Activated CD4-positive, alpha-beta memory T cell treated with anti-CD3 and anti-CD28 coated beads, Interleukin-2, amount 10 ng/mL, durations not matched to agents 7 days and 5 days (primary cell): ENCODE measurements at places on chromosomes 4 and X. TPM values are rescaled to one million over a fixed set of nuclear protein-coding genes. Genes with fewer than 3 reads are reported as not detected.
A peak's percentile ranks its signal among the peaks of the same experiment; 100 is the strongest.

GRCh38 chrX:3526071-3526470 lies 179.6 kb upstream of the MXRA5 start:
- no peak for DNase-seq
- no peaks in the 10 kb centered on the region for H3K27me3 ChIP-seq
- H3K4me3 ChIP-seq, result no peak overlapping the region
- no peaks in the 10 kb centered on the region for H3K4me1 ChIP-seq
- H3K27ac ChIP-seq, result no peak overlapping the region
- H3K36me3 ChIP-seq, result no peaks in the 10 kb centered on the region

GRCh38 chr4:138562544-138562991 lies 320.4 kb upstream of the SLC7A11 start:
- H3K4me3 ChIP-seq, result no peak overlapping the region
- H3K27ac ChIP-seq, result no peak overlapping the region
- H3K36me3 ChIP-seq, result no peaks in the 10 kb centered on the region
- H3K4me1 ChIP-seq, result no peaks in the 10 kb centered on the region

The SYNPO2 gene
- total RNA-seq, result 0.50 TPM

GRCh38 chrX:124028182-124028581 lies 66.7 kb downstream of the STAG2 start:
- H3K27me3 ChIP-seq, result no peaks in the 10 kb centered on the region
- H3K36me3 ChIP-seq, result peaks cover 13% of the 10 kb centered on the region
- H3K4me1 ChIP-seq, result peaks cover 3% of the 10 kb centered on the region
- H3K4me3 ChIP-seq, result no peak overlapping the region
- DNase-seq, result no peak

DNA sequence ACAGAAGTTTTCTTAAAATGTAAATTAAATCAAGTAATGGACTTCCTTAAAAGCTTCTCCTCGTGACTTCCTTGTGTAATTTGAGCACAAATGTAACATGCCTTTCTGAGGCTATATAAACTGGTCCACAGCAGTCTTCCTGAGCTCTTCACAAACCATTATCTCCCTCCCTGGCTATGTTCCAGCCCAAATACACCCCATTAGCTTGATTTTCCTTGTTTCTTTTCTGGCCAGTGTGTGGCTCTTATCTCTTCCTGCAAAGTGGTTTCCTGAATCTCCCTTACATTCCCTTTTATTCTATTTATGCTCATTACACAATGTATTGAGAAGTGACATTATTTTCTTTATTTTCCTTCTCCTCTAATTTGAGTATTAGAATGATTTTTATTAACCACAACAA lies 1085.3 kb upstream of the PCDH10 start:
- no peaks in the 10 kb centered on the region for H3K4me1 ChIP-seq
- no peak for DNase-seq
- no peaks in the 10 kb centered on the region for H3K36me3 ChIP-seq
- no peak overlapping the region for H3K4me3 ChIP-seq

The GPR82 gene
- not detected for total RNA-seq

- peaks cover 4% of the 10 kb centered on the region for H3K36me3 ChIP-seq
- H3K27ac ChIP-seq, result no peak overlapping the region
- no peak overlapping the region for H3K4me3 ChIP-seq
- H3K4me1 ChIP-seq, result no peaks in the 10 kb centered on the region
- H3K27me3 ChIP-seq, result no peaks in the 10 kb centered on the region
Observed at GRCh38 chr4:4585012-4585670, 43.3 kb upstream of the STX18 start.

- no peak overlapping the region for H3K4me3 ChIP-seq
- no peaks in the 10 kb centered on the region for H3K27me3 ChIP-seq
- H3K27ac ChIP-seq, result no peak overlapping the region
- H3K36me3 ChIP-seq, result no peaks in the 10 kb centered on the region
- peaks cover 48% of the 10 kb centered on the region for H3K4me1 ChIP-seq
Observed at GRCh38 chr4:76055016-76055415, 19.1 kb upstream of the CXCL11 start.

- no peak for DNase-seq
- H3K36me3 ChIP-seq, result no peaks in the 10 kb centered on the region
- H3K4me3 ChIP-seq, result no peak overlapping the region
- no peaks in the 10 kb centered on the region for H3K4me1 ChIP-seq
Observed at GRCh38 chr4:100417565-100417964, 100.3 kb downstream of the EMCN start.

DNA sequence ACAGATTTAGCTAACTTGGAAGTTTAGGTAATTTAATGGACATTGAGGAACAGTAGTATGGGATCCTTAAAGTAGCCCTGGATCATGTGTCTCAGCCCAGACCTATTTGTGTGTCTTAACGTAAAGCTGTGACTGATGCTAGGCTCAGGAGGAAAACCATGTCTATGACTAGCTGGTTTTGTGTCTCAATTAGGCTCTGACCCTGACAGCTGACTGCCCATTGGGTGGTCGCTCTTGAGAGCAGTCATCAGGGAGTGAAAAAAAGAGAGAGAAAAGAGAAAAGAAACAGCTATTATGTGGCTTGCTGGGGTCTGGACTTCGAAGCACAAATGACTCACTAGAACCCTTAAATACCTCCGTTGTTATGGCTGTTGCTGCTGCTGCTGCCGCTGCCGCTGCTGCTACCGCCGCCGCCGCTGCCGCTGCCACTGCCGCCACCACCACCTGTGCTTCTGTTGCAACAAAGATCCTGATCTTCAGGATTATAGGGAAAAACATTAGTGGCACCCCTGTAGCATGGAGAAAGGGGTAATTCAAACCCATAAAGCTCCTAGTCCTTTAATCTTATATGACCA lies 70.7 kb downstream of the GSPT2 start:
- H3K36me3 ChIP-seq, result peaks cover 12% of the 10 kb centered on the region
- no peak for DNase-seq
- H3K4me1 ChIP-seq, result no peaks in the 10 kb centered on the region
- H3K27me3 ChIP-seq, result no peaks in the 10 kb centered on the region
- no peak overlapping the region for H3K27ac ChIP-seq

DNA sequence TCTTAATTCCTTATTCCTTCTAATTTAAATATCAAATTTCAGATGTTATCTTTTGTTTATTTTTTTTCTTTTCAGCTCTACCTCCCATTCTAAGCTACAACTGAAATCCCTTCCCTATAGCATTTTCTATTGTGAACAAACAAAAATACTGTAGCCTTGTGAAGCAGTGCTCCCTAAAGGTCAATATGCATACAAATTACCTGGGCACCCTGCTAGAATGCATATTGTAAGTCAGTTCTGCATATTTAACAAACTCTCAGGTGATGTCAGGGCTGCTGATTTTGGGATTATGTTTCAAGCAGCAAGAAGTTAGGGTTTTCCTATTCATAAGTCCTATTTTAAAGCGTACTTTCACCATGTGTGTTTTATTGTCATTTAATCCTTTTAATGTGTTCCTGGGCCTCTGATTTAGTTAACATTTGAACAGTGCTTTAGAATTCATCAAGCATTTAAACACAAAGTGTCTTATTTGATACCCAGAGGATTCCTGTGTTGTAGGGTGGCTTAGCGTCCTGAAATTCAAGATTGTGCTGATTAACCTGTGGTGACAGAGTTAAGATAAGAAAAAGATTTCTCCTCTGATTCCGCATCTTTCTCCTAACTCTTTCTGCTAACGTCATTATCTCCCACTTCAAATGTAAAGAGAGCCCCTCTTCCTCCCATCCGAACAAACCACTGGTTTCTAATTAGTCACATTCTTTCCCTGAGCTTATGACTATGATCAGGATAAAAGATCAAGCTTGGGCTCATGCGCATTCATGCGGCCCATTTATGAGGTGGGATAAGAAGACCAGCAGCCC lies 221.3 kb downstream of the ANK2 start:
- DNase-seq, result no peak
- H3K4me1 ChIP-seq, result no peaks in the 10 kb centered on the region
- no peaks in the 10 kb centered on the region for H3K36me3 ChIP-seq
- H3K4me3 ChIP-seq, result no peak overlapping the region

The TIMP1 gene
- 183 TPM for total RNA-seq

- no peak overlapping the region for H3K4me3 ChIP-seq
- H3K36me3 ChIP-seq, result no peaks in the 10 kb centered on the region
- H3K4me1 ChIP-seq, result no peaks in the 10 kb centered on the region
- no peak overlapping the region for H3K27ac ChIP-seq
- DNase-seq, result no peak
- peaks cover 4% of the 10 kb centered on the region for H3K27me3 ChIP-seq
Observed at GRCh38 chr4:47106561-47106960, 75.2 kb downstream of the GABRB1 start.

GRCh38 chr4:110467400-110467799 lies 8.6 kb upstream of the ENPEP start:
- H3K4me3 ChIP-seq, result no peak overlapping the region
- H3K27me3 ChIP-seq, result peaks cover 13% of the 10 kb centered on the region
- H3K4me1 ChIP-seq, result peaks cover 10% of the 10 kb centered on the region
- no peaks in the 10 kb centered on the region for H3K36me3 ChIP-seq

GRCh38 chrX:107199491-107199890 lies 6.7 kb downstream of the NUP62CL start:
- H3K4me3 ChIP-seq, result no peak overlapping the region
- H3K27ac ChIP-seq, result no peak overlapping the region
- no peaks in the 10 kb centered on the region for H3K27me3 ChIP-seq
- no peaks in the 10 kb centered on the region for H3K4me1 ChIP-seq
- no peaks in the 10 kb centered on the region for H3K36me3 ChIP-seq

- no peak for DNase-seq
- H3K27me3 ChIP-seq, result no peaks in the 10 kb centered on the region
- H3K27ac ChIP-seq, result no peak overlapping the region
- no peaks in the 10 kb centered on the region for H3K4me1 ChIP-seq
- no peaks in the 10 kb centered on the region for H3K36me3 ChIP-seq
Observed at GRCh38 chr4:124276461-124276860, 436.1 kb downstream of the ANKRD50 start.

GRCh38 chr4:15413010-15413622 lies 14.7 kb upstream of the C1QTNF7 start:
- peaks cover 12% of the 10 kb centered on the region for H3K4me1 ChIP-seq
- H3K36me3 ChIP-seq, result no peaks in the 10 kb centered on the region
- no peak overlapping the region for H3K4me3 ChIP-seq
- H3K27ac ChIP-seq, result no peak overlapping the region
- H3K27me3 ChIP-seq, result no peaks in the 10 kb centered on the region
- DNase-seq, result no peak

The CRMP1 gene
- total RNA-seq, result 0.35 TPM

DNA sequence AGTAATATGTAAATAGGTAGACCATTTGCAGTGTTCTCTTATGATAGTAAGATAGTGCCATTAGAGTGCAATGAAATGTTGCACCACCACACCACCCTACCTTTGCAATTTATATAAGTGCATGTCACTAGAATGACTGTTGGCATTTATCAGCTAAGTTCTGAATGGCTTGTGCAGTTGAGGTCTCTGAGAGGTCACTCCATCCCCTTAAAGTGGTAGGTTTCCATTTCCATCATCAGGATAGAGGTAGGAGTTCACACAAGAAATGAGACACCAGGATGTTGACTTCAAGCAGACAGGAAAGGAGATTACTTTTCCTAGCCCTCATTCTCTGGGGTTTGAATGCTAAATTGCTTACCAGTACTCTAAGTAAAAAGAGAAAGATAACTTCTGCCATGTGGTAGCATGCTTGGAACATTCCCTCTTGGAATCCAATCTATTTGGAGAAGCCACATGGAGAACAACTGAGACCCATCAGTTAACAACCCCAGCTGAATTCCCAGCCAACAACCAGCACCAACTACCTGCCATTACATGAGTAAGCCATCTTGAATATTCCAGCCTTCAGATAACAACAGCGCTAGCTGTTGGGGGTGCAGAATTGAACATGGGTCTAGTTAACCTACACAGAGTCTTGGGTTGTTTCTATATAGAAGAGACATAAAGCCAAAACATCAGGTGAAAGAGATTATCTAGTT lies 6.7 kb upstream of the LRBA start:
- no peaks in the 10 kb centered on the region for H3K4me1 ChIP-seq
- DNase-seq, result no peak
- no peaks in the 10 kb centered on the region for H3K36me3 ChIP-seq
- H3K27me3 ChIP-seq, result no peaks in the 10 kb centered on the region

DNA sequence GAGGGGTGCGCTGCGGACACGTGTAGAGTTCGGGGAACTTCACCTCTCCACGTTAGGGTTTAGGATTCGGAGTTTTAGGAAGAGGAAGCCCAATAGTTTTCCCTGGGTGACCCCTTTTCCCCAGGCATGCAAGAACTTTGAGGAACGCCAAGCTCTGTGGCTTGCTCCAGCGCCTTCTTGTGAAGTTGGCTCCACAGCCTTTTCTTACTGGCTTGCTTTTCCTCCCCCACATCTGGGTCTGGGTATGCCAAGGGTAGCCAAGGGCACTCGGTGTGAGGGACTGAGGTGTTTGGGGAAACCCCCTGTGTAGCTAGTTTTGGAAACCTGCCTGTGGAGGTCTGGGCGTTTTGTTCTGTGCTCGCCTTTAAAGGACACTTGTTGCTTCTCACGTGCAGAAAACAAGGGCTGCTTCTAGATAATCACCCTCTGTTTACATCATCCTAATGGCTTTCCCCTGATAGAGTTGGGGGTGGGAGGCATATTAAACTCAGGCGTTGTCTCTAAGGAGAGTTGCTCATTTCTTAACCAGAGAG lies 746 bp downstream of the EDNRA start:
- no peak overlapping the region for H3K4me3 ChIP-seq
- no peaks in the 10 kb centered on the region for H3K4me1 ChIP-seq
- H3K27ac ChIP-seq, result no peak overlapping the region
- H3K36me3 ChIP-seq, result no peaks in the 10 kb centered on the region
- H3K27me3 ChIP-seq, result peaks cover 30% of the 10 kb centered on the region

- no peak overlapping the region for H3K4me3 ChIP-seq
- peaks cover 25% of the 10 kb centered on the region for H3K4me1 ChIP-seq
- H3K27me3 ChIP-seq, result no peaks in the 10 kb centered on the region
- no peak for DNase-seq
- peaks cover 17% of the 10 kb centered on the region for H3K36me3 ChIP-seq
- no peak overlapping the region for H3K27ac ChIP-seq
Observed at GRCh38 chrX:20217271-20217670, 49.4 kb downstream of the RPS6KA3 start.

DNA sequence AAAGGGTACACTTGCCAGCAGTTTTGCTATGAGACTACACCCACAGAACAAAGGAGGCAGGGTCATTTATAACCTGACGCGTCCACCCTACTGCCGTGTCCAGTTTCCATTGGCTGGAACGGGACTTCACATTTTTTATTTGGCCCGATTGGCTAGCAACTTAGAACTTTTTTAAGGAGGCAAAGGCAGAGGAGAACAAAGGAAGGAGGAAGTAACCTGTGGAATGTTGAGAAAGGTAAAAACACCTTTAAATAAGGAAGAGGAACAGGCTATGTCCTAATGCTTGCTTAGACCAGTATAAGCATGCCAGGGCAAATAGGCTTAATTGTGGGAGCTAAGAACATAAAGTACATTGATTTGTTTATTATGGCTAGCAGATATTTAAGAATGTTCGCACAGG lies 18.7 kb downstream of the KDM6A start:
- H3K27ac ChIP-seq, result no peak overlapping the region
- H3K4me1 ChIP-seq, result peaks cover 12% of the 10 kb centered on the region
- no peak for DNase-seq
- H3K4me3 ChIP-seq, result no peak overlapping the region
- H3K36me3 ChIP-seq, result peaks cover 17% of the 10 kb centered on the region
- H3K27me3 ChIP-seq, result no peaks in the 10 kb centered on the region

- peaks cover 18% of the 10 kb centered on the region for H3K27me3 ChIP-seq
- H3K27ac ChIP-seq, result peak overlapping the region; percentile 54
- H3K4me3 ChIP-seq, result peak overlapping the region; percentile 85
Observed at GRCh38 chr4:139175646-139176301, 1.2 kb downstream of the ELF2 start.

- DNase-seq, result no peak
- H3K27ac ChIP-seq, result no peak overlapping the region
- peaks cover 5% of the 10 kb centered on the region for H3K27me3 ChIP-seq
- no peaks in the 10 kb centered on the region for H3K36me3 ChIP-seq
- no peak overlapping the region for H3K4me3 ChIP-seq
- no peaks in the 10 kb centered on the region for H3K4me1 ChIP-seq
Observed at GRCh38 chr4:16351161-16351560, 124.9 kb upstream of the TAPT1 start.
